ENCODE measurements at places on chromosomes 7 and 10.
A peak's percentile ranks its signal among the peaks of the same experiment; 100 is the strongest.

- DNase-seq: peak; percentile 90
Measured at GRCh38 chr10:72297805-72298591, 24.3 kb downstream of the DDIT4 start.

DNA sequence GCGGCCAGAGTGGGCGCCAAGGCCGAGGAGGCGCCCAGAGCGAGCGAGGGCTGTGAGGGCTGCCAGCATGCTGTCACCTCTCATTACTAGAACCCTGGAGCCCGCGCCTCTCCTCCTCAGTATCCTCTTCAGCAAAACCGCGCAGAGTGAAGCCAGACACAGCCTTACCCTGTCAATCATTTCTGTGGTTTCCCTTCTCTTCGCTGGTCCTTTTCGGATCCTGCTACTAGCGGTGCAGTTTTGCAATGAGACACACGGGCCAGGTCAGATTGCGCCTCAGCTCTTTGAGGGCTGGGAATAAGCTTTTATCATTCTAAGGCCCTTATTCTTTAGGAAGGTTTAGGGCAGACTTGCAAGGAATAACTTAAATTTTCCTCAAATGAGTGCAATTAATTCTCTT lies 55.5 kb upstream of the FAM171A1 start:
- no peak for DNase-seq

DNA sequence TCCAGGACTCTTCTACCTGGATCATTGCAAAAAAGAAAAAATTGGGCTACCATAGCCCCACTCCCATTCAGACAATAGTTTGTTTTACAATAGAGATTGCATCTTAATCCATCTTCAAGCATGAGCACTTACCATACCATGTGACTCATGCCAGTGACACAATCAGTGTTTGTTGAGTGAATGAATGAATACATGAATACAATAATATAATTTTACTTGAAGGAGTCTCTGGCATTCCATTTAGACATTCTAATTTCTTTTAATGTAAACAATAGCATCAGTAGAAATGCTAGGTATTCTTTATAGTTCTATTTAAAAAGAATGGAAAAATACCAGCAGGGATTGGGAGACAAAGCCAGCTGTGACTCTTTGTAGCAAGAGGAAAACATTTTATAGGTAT lies 141.6 kb upstream of the AKR1E2 start:
- DNase-seq: no peak

DNA sequence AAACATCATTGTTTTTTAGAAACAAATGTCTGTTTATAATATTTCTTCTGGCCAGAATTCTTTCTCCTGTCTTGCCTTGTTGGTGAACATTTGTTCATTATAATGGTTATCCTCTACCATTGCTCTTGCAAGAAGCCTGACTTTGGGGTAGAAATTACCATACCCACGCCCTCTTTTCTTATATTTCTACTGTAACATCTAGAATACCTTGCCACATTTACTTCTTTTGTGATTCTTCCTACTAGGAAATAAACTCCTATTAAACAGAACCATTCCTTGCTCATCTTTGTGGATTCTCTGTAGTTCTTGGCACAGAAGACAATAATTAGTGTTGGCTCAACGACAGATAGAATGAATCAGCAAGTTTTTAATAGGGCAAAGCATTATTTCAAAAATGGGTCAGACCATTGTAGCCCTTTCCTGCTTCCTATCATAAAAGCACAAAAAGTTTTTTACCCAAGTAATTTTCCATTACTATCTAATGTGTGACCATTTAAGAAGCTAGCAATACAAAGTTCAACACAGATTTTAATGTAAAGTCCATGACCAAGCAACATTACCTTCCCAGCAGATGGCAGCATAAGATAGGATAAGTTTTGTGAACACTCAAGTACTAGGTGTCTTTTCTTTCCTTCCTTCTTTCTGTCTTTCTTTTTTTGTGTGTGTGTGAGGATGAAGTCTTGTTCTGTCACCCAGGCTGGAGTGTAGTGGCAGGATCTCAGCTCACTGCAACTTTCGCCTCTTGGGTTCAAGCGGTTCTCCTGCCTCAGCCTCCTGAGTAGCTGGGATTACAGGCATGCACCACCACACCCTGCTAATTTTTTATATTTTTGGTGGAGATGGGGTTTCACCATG lies 270.4 kb downstream of the HGF start:
- peak; percentile 58 for DNase-seq

DNA sequence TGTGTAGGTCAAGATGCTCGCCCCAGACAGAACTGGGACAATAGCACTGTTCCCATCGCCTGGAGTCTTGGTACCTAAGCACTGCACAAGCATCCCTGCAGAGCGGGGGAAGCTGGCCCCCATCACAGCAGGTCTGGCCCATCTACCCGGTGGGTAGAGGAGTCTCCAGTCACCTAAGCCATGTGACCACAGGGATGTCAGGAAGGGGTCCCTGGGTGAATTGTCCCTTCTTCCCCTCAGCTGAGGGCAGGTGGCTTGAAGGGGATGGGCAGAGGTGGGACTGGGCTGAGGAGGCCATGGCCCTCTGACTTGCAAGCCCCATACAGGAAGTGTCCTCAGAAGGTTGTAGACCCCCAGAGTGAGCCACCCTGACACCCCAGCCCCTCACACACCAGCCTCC lies 39.7 kb downstream of the FRMPD2 start:
- no peak for DNase-seq

GRCh38 chr7:47771990-47772360 lies 176.3 kb downstream of the PKD1L1 start:
- no peak for DNase-seq

DNA sequence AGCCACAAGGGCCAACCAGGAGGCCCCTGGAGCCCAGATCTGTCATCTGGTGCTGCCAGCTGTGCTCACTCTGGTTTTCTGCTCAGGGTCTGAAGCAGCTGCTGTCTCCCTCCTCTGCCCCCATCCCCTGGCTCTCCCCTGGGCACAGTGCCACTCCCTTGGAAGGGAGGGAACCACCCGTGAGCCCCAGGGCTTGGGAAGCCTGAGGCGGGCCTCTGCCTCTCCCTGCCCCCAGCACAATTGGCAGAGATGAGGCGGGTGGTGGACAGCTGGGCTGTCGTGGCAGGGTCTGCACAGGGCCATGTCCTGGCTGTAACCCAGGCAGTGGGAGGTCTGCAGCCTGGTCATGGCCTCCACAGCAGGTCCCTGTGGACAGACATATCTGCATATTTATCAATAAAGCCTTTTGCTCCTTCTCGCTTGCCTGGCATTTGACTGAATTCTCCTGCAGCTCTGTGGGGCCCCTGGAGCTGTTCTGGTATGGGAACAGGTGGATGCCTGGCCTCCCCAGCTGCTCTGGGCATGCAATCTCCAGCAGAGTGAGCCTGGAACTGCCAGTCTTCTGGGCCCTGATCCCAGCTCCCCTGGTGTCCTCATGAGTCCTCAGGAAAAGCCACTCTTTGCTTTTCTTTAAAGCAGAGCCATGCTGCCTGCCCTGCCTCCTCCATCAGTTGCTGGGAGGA lies 1.6 kb upstream of the ANKRD2 start:
- no peak for DNase-seq

DNA sequence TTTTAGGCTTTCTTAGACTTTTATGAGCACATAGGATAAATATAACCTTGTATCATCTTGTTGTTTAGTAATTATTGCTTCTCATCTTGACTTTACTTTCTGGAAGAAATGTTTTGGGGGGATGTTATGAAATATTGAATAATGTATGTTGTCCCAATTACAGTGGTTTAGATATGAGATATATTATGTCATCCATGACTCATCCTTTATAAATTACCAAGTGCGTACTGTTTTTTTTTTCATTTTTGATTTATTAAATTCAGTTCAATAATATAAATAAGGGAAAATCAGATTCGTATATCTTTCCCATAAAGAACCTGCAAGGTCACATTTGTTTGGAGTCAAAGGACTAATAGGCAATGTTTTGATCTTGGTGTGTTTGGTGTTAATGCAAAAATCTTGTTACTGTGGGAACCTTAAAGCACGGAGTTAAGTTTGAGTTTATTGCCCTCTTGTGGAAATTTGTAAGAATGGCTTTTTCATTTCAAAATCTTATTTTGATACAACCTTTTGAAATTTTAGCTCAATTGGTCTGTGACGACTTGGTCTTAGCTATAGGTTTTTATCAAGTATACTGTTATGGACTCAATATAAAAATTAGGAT lies 108.6 kb downstream of the SRI start:
- no peak for DNase-seq

DNA sequence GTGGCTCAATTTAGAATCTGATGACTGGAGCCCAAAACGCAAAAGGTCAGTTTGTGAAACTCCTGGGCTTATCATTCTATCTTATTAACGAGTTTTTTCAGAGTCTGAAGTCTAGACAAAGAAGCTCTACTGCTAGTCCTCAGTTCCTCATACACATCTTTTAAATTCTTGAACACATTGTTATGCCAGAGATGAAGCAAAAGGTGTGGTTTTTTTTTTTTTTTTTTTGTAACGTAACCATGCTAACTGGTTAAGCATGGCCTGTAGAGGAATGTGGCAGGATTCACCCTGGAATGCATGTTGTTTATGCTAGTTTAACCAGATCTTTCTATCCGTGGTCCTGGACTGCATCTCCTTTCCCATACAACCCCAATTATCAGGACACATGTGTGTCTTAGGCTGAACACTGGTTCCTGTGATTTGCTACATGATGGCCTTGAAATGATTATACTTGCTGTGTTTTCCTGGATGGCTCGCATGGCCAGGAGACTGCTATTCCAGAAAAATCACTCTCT lies 79.3 kb upstream of the MDFIC start:
- no peak for DNase-seq

- no peak for DNase-seq
Measured at GRCh38 chr10:117944676-117945447, 101.9 kb downstream of the RAB11FIP2 start.

DNA sequence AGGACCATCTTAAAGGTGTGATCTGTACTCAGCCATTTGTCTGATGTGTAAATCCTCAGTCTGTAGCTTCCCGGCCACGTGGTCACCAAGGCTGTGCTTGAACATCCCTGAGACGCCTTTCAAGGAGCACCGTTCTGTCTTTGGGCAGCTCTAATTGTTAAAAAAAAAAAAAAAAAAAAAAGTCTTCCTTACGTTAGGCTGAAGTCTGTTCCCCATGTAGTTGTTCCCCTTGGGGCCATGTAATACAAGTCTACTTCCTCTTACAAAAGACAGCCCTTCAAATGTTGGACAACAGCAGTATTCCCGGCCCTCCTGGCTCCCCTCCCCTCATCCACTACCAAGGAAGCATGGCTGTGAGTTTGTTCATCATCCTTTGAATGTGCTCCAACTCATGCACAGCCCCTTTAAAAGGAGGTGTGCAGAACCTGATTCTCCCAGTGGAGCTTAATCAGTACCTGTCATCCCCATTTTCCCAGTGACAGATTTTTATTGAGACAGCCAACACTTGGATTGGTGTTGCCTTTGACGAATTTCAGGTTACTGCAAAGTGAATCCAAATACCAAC lies 392.2 kb upstream of the GALNT17 start:
- no peak for DNase-seq

DNA sequence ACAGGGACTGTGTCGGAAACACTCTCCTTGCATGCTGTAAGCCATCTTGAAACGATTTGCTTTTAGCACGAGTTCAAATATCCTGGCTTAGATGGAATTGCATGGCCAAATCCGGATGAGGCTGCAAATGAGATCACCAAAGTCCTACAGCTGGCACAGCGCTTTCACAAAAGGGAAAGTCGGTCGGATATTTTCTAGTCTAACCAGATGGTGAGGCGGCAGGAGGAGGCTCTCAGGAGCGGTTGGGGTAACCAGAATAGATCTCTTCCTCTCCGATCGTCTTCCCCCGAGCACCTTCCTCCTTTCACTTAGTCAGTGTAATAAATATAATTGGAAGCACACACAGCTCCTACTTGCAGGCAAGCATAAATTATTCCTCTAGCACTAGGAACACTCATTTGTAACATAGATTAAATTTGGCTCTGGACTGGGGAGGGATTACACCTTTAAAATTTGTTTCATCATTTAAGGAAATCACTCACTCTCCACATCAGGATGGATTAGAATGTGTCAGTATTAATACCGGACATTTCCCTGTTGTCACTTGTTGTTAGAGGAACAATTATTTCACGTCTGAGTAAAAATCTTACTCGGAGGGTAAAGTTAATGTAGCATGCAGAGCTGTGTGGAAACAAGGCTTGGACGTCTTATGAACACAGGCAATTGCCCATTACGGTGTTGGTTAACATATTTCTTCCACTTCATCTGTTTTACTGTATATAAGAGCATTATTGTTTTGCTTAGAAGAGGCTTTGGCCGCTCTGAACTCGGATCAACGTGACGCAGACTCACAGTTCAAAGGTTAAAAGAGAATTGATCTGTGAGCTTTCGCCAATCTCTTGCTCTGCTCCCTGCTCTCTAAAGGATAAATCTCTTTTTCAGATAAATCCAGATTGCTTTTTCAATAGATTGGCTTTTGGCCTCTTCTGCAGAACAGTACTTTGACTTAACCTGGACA lies 857.9 kb downstream of the TYW1 start:
- DNase-seq: no peak

- no peak for DNase-seq
Measured at GRCh38 chr7:6554848-6555247, 3.6 kb upstream of the GRID2IP start.

- no peak for DNase-seq
Measured at GRCh38 chr7:36147361-36147760, 5.7 kb upstream of the EEPD1 start.

GRCh38 chr7:129462420-129462819 lies 28.2 kb downstream of the STRIP2 start:
- DNase-seq: no peak

GRCh38 chr10:94571081-94571480 lies 25.5 kb downstream of the HELLS start:
- no peak for DNase-seq

- no peak for DNase-seq
Measured at GRCh38 chr10:100776671-100777070, 31.3 kb downstream of the PAX2 start.

GRCh38 chr7:30464231-30464671 lies 14.3 kb downstream of the NOD1 start:
- no peak for DNase-seq

GRCh38 chr10:51832652-51833383 lies 133.4 kb upstream of the CSTF2T start:
- no peak for DNase-seq

GRCh38 chr7:128912281-128912680 lies 1.8 kb upstream of the KCP start:
- no peak for DNase-seq

GRCh38 chr10:69464801-69465401 lies 13.6 kb downstream of the TSPAN15 start:
- no peak for DNase-seq
